ENCODE measurements at places on chromosomes 1 and 21.
A peak's percentile ranks its signal among the peaks of the same experiment; 100 is the strongest.

- DNase-seq = no peak
Observed at GRCh38 chr21:41712201-41712600, 54.7 kb downstream of the RIPK4 start.

DNA sequence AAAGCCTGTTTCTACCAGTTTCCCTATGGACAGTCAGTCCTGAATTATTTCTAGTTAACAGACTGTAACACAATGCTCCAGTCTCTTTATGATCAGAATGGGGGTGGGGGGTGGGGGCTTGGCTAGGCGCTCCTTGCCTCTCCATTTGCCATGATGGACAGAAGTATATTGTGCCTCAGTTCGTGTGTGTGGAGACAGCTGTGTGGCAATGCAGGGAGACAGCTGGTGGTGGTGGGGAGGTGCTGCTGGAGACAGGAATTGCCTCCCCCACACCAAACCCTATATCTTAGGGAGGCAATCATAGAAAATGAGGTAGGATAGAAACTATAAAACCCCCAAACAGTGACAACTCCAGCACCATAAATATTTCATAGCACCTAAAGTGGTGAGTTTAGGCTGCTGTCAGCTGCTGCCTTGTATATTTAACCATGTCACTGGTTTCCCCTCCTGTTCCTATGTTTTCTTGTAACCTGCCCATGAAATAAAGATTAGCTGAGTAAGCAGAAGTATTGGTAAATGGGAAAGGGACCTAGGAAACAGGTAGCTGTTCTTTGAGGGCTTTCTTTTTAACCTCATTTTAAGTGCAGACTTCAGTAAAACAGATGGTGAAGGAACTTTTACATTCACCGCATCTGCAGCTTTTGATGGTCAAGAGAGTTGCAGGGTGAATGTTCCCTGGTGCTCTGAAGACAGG, 3.4 kb downstream of the PLXNA2 start:
- no peak for DNase-seq

- DNase-seq = no peak
Observed at GRCh38 chr1:67540025-67540732, 110.0 kb upstream of the SERBP1 start.

DNA sequence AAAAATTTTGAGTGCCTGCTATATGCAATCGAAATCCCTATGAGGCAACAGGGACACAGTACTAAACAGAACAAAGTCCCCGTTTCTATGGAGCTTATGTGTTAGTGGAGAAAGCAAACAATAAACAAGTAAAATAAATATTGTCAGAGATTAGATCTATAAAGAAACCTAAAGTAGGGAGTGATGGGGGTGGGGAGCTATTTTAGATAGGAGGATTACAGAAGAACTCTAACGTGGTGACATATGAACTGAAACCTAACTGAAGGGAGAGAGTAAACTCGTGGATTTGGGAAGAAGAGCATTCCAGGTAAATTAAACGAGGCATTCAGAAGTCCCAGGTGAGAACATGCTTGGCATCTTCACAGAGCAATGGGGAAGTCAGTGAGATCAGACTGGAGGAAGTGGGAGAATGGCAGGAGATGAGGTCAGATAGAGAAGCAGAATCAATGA, 154.5 kb downstream of the DENND1B start:
- DNase-seq = no peak

DNA sequence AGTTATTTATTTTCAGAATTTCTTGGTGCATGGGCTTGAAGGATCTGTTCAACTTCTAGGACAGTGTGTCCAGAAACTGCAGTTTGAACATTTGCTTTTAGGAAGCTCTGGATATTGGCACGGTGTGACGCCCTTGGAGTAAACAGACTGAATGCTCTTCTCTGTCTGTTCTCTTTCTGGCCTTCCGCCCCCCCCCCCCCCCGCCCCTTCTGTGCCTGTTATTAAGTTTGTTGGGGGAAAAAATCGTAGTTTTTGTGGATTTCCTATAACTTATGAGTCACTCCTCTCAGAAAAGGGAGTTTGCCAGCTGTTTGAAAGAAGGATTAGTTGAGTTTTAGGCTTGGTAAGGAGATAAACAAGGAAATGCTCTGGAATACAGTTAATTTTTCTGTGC, 1.2 kb downstream of the KCTD3 start:
- DNase-seq = peak; percentile 24

All from HFF-Myc (cell line).